Cerebellar cortex (tissue), 1 donor: ENCODE measurements at places on chromosomes 5 and 9.

GRCh38 chr9:90793729-90794128 is 7.9 kb upstream of the SYK start:
- DNase-seq, result no peak

DNA sequence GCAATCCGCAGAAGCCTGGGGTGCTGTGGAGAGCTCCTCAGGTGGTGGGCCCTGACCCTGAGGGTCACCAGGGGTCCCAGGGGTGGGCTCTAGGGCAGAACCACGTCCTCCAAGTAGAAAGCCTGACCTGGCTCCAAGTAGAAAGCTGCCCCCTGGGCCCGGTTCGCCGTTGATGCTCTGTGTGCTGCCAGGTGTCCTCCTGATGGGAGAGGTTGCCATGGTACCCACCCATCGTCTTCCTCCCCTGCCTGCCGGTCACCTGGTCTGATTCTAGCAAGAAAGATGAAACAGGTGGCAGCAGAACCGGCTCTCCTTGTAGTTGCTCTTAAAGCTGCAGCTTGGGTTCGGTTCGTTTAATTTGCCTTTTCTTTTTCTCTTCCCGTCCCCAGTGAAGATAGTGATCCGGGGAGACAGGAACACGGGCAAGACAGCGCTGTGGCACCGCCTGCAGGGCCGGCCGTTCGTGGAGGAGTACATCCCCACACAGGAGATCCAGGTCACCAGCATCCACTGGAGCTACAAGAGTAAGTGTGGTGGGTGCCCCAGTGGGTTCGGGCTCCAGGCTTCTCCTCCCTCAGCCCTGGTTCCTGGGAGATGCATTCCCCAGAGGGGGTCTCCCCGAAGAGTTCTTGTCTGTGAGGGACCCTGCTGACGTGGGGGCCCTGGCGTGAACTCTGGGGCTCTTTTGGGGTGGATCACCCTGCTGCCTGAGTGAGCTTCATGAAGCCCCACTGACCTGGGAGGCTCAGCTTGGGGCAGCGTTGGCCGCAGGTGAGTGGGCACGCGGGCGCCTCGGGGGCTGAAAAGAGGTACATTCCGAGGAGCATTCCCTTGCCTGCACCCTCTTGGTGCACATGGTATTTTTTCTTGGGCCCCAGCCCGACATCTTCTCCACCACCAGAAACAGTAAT is 15.6 kb downstream of the RABL6 start:
- peak; percentile 83 for DNase-seq

DNA sequence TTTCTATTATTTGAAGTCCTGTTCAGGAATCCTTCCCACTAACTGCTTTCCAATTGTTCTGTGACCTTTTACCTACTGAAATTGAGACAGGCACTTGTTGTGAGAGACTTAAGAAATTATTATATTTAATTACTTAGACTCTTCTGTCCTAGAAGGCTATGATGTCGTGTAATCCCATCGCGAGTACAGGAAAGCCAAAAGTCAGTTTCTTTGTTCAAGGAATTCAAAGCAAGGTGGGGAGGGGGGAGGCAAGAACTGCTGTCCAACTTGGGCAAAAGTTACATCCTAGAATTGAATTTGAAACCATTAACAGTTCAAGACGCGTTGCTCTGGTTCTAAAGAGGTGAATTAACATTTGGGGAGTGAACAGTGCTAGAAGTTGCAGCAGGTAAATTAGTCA is 17.9 kb downstream of the NDUFA8 start:
- DNase-seq, result no peak

- DNase-seq, result peak; percentile 69
These were observed 51.0 kb downstream of the SH3PXD2B start for GRCh38 chr5:172403189-172403796.

DNA sequence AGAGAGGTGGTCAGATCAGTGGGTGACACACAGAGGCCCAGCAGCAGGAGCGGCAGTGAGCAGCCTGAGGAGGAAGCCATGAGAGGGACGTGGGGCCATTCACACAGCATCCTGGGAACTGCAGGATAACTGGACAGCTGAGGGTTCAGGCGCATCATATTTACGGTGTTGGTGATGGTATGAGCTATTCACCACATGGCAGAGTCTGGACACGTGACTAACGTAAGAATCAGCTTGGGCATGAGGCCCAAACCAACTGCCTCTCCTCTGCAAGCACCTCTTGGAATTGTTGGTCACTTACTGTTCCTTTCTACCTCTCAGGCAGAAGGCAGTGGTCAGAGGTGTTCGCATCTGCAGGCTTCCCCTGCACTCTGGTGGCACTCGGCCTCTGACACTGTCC is 141.1 kb downstream of the ENTREP1 start:
- DNase-seq, result no peak

- DNase-seq, result peak; percentile 46
These were observed at the start of gene PCDHB4 for GRCh38 chr5:141121563-141121962. Gene PCDHB4 (plus strand): TSS chr5:141121818. CDS start chr5:141121999, 181 bp downstream.

GRCh38 chr9:93648181-93648580 is 71.8 kb downstream of the PHF2 start:
- DNase-seq, result no peak

GRCh38 chr5:8094304-8094703 is 225.4 kb downstream of the MTRR start:
- no peak for DNase-seq

GRCh38 chr9:70924380-70924779 is 197.0 kb downstream of the TRPM3 start:
- peak; percentile 52 for DNase-seq

DNA sequence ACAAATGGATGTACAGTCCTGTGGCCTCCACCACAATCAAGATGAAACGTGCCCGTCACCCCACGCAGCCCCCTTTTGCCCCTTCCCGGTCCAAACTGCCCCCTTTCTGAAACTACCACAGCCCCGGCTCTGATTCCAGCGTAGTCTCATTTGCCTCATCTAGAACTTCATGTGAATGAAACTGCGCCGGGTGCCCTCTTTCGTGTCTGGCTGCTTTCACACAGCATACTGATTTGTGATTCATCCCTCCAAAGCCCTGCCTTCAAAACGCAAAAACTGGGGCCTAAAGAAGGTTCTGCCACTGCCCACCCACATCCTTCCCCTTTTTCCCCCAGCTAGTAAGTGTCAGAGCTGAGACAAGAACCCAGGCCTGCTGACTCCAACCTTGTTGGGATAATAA is 31.5 kb upstream of the NCS1 start:
- DNase-seq, result no peak

DNA sequence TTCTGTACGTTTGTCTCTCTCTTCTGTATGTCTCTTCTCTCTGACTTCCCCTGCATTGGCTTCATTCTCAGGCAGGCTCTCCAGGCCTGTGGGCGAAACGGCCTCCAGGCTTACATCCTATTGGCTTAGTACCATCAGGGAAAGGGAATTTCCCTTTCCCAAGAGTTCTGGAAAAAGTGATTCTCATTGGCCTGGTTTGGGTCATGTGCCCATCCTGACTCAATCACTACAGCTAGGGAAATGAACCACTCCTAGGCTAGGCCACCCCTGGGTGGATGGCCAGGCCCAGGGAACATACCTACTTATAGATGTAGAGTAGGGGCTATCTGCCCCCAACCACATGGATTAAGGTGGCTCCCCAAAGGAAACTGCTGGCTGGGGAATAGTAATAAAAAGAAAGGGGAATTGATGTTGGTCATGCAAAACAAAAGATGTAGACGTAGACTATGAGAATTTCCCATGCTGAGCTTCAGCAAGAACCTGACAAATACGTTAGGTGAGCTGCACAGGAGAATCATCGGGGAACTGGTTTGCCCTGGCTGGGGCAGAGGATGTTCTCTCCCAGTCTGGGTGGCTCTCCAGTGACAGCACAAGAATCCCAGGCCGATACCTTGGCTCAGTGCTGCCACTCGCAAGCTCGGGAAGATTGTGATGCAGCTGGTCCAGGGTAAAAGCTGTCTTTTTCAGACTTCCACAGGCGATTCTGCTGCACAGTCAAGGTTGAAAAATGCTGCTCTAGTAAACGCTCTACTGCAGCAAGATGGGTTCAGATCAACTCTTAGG is 3.7 kb upstream of the EGR1 start:
- DNase-seq, result no peak

DNA sequence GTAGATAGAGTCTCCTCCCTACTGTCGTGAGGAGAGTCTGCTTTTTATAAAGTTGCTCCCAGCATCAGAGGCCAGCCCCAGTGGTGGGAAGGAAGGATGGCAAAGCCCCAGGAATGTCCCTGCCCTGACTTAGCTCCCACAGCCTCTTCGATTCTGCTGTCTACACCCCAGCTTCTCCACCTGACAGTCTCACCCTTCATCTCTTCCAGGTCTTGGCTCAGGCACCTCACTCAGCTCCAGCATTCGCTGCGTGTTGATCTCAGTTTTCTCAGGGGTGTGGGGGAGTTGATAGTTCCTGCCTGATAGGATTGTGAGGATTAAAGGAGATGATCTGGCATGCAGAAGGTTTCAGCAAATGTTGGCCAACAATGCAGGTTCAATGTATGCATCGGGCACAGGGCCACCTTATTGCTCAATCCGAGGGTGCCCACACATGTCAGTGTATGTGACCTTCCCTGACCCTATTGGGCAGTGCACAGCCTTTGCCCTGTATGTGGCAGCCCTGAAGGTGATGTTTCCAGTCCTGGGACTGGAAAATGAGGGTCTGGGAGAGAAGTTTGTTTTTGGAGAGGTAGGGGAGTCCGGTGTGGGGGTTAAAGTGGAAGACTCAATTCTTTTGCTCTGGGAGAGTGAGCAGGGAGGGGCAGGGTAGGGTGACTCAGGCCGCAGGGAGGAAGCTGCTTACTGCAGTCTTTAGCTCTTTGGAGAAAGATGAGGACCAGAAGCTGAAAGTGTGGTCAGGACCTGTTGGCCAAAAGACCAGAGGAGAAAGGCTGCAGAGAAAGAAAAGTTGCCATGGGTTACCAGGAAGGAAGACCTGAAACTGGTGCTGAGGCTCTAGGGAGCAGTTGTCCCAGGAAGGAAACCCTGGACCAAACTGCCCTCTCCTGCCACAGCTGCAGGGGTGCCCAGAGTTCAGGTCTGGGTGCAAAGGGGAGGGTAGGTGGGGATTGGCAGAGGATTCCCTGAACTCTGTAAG is 153.2 kb downstream of the MACROH2A1 start:
- DNase-seq, result no peak

DNA sequence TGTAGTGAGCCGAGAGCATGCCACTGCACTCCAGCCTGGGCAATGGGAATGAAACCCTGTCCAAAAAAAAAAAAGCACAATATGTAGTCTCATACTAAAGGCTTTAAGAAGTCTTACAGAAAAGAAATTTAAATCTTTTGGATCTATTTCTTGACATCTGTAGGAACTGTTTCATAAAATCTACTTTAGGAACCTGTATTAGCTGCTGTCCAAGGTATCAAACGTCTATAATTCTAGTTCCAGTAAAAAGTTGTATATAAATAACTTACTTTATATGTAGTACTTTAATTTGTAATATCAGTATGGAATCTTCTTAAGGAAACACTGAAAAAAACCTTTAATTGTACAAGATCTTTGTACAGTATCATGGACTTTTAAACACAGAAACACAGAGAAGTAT is 106.8 kb upstream of the RASGRF2 start:
- no peak for DNase-seq
